Fibroblast of lung (primary cell): ENCODE measurements at places on chromosomes 16 and 17. TPM values are rescaled to one million over a fixed set of nuclear protein-coding genes. Genes with fewer than 3 reads are reported as not detected.
A peak's percentile ranks its signal among the peaks of the same experiment; 100 is the strongest.

Gene CACNA1H
- 0.05 and 10.5 TPM in 2 replicates for polyA plus RNA-seq

Gene TMC7
- polyA plus RNA-seq = 0.18 and 0.85 TPM in 2 replicates

Gene SGCA
- 1.4 and 1.6 TPM in 2 replicates for polyA plus RNA-seq

Gene CRHR1
- polyA plus RNA-seq = not detected in 2 replicates

Gene RRAD
- 7.8 and 11.6 TPM in 2 replicates for polyA plus RNA-seq

Gene OR1F1
- 0.07 and 0.23 TPM in 2 replicates for polyA plus RNA-seq

Gene ZNF207
- 279 and 321 TPM in 2 replicates for polyA plus RNA-seq

Gene G6PC1
- not detected in 2 replicates for polyA plus RNA-seq

Gene OTOA
- polyA plus RNA-seq = not detected in 2 replicates

DNA sequence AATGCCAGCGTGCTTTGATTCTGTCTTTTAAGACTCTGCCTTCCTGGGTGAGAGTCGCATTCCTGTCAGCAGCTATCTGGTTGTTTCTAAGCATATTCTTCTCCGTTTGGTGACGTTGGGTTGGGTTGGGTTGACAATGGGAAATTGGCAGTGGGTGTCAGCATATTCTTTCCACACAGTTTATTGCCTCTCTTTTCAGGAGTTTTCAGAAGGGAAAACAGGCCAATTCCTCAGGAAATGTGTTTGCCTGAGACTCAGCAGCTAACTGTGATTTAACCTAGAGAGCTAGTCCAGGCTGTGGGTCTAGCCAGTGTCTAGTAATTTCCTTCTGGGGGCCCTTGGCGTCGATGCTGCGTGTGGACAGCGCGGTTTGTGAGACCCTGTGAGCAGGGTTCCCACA, 21.2 kb downstream of the EPN2 start:
- no peak for DNase-seq

DNA sequence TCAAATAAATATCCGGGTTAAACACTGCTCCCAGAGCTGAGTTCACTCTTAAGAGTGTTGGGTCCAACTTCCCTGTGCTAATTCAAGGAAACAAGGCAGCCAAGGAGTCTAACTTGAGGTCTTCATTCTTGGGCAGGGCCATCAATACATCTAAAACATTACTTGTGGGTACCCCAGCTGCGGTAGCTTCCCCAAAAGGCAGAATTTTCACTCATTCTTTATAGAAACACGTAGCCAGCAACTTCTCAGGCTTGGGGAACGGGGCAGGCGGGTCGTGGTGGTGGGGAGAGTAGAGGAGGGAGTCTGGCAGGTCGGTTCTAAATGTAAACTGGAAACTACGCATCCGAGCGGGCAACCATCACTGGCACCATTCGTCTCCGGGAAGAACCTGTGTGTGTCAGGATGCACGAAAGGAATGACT, 666 bp upstream of the METTL9 start:
- DNase-seq = no peak

DNA sequence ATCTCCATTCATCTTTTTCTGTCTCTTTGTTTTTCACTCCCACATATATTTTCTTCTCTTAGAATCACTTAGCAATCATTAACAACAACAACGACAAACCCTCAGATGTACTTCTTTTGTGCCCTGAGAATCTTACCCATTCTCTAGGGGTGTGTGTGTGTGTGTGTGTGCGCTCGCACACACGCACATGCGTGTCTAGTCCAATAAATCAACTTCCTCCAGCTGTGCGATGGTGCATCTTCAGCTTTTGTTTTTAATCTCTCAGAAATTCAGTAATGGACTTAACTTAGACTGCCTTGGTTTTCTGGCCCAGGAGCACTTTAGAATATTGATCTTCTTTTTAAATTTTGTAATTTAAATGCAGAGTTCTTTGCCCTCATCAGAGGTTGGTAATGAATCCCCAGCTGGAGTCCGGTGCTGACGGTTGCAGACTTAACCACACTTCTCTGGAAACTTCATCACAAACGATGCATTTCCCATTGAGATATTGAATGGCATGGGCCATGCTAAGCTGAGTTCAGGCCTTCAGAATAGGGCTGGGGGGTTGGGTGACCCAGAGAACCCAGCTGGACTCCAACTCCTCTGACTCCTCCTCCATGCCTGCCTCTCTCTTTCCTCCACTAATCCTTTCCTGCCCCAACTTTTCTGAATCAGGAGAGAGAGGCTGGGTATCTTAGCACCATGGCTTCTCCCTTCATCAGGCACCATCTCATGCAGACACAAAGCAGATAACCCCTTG, 193.9 kb downstream of the ZNF18 start:
- DNase-seq = no peak

GRCh38 chr17:58338454-58338840, 9.9 kb upstream of the TSPOAP1 start:
- no peak for DNase-seq

DNA sequence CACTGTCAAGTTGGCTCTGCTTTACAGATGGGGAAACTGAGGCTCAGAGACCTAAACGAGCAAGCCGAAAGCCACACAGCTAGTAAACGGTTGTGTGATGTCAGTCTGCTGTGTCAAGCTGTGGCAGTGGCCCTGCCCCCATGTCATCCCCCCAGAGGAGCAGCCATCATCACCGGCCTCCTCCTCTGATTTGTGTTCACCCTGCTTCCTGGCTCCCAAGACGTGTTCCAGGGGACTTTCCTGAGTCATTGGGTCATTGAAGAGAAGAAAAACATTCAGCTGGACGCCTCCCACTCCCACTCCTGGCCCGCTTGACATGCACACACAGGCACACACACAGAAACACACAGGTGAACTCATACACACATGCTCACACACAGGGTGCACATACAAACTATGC, 54.0 kb upstream of the CIBAR2 start:
- DNase-seq = no peak

GRCh38 chr17:39970157-39970692, 7.4 kb downstream of the GSDMA start:
- no peak for DNase-seq

DNA sequence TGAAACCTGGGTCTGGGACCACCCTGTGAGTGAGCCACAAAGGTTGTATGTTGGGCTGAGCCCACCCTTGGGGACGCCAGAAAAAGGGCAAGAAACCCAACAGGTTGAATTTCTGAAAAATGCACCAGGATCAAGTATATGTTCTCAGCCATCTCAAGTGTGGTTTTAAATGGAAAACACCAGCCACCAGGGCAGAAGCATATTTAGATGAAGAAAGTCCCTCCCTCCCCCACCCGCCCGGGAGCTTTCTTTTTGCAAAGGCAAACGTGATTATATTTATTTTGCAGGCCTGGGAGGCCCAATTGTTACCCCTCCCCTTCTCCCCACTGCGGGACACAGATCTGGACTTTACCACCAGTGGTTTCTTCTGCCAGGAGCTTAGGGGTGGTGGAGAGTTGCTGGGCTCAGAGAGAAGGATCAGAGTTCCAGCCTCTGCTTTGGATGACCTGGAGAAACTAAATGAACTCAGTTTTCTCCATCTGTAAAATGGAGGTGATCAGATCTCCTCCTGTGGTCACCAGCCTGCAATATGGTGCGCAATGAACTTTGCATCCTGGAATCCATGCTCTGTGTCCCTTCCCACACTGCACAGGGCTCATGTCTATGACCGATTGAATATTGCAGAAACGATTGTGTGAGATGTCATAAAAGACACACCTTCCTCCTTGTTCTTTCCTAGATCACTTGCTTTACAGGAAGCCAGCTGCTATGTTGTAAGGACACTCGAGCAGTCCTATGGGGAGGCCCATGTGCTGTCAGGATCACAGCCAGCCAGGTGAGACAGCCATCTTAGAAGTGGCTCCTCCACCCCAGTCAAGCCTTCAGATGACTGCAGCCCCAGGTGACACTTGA, 21.0 kb upstream of the NGFR start:
- DNase-seq = no peak

- DNase-seq = no peak
Observed at GRCh38 chr17:75181608-75182318, 996 bp downstream of the SUMO2 start.

DNA sequence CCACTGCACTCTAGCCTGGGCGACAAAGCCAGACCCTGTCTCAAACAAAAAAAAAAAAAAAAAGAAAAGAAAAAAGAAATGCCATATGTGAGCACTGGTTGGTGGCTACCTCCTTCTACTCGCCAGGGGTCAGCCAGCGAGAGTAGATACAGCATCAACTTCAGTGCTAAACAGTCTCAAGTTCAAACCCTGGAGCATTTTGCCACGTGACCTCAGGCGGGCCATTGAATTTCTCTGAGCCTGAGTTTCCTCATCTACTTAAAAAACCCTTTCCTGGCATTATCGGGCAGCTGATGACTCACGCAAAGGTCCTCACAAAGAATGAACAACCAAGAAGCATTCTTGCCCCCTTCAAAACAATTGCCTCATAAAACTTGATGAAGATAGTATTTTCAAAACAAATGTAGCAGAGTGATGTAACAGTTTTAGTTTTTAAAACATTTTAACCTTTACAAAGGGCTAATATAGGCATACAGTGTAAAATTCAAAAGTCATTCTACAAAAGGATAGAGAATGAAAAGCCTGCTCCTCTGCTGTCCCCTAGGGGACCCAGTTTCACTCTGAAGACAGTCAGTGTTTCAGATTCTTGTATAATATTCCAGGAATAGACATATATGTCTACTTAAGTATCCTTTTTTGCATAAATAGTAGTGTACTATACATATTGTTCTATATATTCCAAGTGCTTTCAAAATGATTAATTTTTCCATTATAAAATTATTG, 28.4 kb downstream of the DNAH2 start:
- peak; percentile 87 for DNase-seq

DNA sequence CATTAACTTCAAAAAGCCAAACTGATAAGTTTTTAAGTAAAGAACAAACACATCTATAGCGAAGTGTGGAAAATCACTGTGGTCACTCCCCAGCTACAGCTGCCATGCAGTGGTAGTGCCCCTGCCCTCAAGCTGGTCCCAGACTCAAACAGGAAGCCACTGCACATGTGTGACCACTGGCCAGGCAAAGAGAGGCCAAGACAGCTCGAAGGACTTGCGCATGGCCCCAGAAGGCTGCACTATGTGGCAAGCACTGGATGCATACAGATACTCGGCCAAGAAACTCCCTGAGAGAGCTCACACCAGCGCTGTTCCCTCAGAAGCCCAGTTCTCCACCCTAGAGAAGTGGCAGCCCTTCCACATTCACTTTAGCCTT, 82.4 kb downstream of the ANKRD11 start:
- DNase-seq = no peak

- DNase-seq = no peak
Observed at GRCh38 chr16:85749771-85750145, 1.1 kb downstream of the C16orf74 start.

- no peak for DNase-seq
Observed at GRCh38 chr16:24535827-24536226, 3.5 kb upstream of the RBBP6 start.

GRCh38 chr16:87066133-87067002, 250.8 kb downstream of the C16orf95 start:
- DNase-seq = no peak

- DNase-seq = no peak
Observed at GRCh38 chr17:50865868-50866260, 290 bp downstream of the TOB1 start.

DNA sequence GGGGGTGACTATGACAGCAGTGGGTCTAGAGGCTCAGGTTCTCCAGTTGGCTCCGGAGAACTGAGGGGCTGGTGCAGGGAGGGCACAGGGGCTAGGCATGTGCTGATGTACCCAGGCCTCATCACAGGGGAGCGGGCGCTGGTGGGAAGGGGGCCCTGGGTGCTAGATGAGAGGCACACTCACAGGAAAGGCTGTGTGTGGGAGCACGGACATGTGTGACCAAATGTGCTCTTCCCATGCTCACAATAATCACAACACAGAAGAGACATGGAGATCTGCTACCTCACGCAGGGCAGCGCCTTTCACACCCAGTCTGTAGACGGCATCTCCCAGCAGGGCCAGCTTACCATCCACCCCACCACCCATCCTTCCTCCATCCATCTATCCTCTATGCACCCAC, 17.4 kb upstream of the RASD1 start:
- DNase-seq = no peak

DNA sequence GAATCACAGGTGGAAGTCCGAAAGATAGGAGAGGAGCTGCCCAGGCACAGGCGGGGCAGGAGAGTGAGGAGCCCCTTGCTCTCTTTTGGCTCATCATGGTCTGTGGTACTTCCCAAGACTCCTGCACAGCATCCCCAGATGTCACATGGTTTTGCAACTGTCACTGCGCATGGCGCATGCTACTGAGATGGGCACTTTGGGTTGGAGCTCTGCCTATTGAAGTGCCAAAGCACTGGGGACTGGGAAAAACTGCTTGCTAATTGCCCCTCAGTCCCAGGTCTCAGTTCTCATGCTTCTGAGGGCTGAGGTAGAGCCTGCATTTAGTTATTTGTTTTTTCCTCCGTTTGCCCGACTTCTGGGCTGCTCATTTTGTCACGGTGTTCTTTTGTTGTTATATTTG, 156.8 kb upstream of the CDH13 start:
- no peak for DNase-seq

GRCh38 chr17:59779521-59779920, 72.1 kb downstream of the VMP1 start:
- no peak for DNase-seq

GRCh38 chr17:14123619-14124278, 54.4 kb downstream of the COX10 start:
- DNase-seq = no peak

GRCh38 chr16:68781784-68782183, 44.7 kb downstream of the CDH1 start:
- no peak for DNase-seq

DNA sequence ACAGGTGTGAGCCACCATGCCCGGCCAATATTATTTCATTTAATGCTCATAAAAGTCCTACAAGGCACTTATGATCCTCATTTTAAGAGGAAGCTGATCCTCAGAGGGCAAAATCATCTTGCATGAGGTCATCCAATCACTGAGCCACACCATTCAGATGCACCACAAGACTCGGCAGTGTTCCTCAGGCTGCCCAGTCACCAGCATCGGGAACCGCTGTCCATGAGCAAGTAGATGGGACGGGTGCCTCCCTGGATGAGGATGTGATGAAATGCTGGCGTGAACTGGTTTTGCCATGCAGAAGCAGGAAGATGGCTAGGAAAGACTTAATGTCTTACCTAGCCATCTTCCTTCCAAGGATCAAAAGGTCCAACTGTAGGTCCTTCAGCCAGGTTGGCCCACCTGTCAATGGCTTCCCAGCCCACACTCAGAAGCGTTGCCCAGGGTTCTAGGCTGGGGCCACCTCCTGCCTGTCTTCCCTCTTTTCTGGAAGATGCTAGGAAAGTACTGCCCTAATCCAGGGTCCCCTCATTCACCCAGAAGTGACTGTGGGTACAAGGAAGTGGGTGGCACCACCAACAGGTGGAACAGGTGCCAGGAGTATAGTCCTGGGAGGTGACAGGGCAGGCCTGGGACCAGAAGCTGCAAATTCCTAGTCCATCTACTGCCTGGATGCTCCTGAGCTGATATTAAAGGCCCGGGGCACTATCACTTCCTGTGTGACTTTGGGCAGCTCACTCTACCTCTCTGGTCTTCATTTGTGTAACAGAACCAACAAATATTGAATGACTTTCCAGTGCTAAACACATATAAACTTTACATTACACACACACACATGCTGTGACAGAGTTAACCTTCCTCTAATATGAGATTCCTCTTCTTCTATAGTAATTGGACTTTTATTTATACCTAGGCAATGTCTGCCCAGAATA, 32.2 kb upstream of the CRYBA1 start:
- DNase-seq = no peak

DNA sequence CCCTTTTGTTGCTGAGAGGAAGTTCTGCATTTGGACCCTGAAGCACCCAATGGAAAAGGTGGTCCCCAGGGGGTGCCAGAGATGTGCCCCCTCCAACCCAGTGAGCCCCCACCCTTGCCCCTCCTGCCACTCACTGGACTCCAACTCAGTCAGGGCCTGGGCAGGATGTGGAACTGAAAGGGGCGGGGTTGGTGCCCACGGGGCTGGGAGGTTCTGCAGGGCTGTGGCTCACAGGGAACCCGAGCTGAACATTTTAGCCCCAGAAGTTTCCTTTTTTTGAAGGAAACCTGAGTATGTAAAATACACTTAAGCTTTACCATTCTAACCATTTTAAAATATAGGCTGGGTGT, 15.8 kb upstream of the OGFOD3 start:
- no peak for DNase-seq
